Endodermal cell (in vitro differentiated cells): ENCODE measurements at places on chromosomes 7 and 10. TPM values are rescaled to one million over a fixed set of nuclear protein-coding genes. Genes with fewer than 3 reads are reported as not detected.

CLDN15 gene
- total RNA-seq = 6.7 and 7.1 TPM in 2 replicates

AOC1 gene
- not detected in 2 replicates for total RNA-seq

FAM241B gene
- total RNA-seq = 29.1 to 43.2 TPM (median 42.0 TPM) in 3 replicates

DLX6 gene
- total RNA-seq = 0.21 to 0.52 TPM in 2 of 3 replicates, not detected in the other

MKI67 gene
- 53.4 to 110 TPM (median 90.5 TPM) in 3 replicates for total RNA-seq

PSAP gene
- 521 to 549 TPM (median 528 TPM) in 3 replicates for total RNA-seq

SPDYE2 gene
- total RNA-seq = not detected in 3 replicates

CXCL12 gene
- total RNA-seq = 0.91 to 1.9 TPM (median 1.4 TPM) in 3 replicates

MACC1 gene
- total RNA-seq = 2.0 to 2.7 TPM (median 2.3 TPM) in 3 replicates

CRYGN gene
- total RNA-seq = 2.1 to 3.9 TPM (median 2.3 TPM) in 3 replicates

IFIT1B gene
- total RNA-seq = not detected in 3 replicates

DNA sequence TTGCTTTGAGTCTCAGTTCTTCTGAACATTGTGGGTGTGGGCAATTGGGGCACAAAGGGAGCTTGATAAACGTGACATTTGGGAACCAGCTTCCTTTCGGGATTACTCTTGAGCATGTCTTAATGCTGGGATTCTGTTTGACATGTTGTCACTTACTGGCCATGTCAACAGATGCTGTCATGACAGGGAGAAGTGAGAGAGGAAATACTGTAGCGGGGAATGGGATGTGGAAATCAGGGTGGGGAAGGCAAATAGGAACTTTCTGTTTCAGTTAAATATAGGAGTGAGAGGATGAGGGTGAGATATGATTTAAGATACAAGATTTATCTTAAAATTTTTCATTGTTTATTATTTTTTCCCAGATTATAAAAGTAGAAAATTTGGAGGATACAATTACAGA is 83.9 kb downstream of the SEC23IP start:
- no peaks in the 10 kb centered on the region for H3K4me1 ChIP-seq
- H3K27me3 ChIP-seq = no peaks in the 10 kb centered on the region
- no peaks in the 10 kb centered on the region for H3K36me3 ChIP-seq
- no peak overlapping the region for H3K27ac ChIP-seq

- H3K36me3 ChIP-seq = no peaks in the 10 kb centered on the region
- no peaks in the 10 kb centered on the region for H3K27me3 ChIP-seq
- peaks cover 6% of the 10 kb centered on the region for H3K4me1 ChIP-seq
- DNase-seq = peak; percentile 71
- H3K4me3 ChIP-seq = no peak overlapping the region
Observed at GRCh38 chr7:369476-370258, 79.7 kb downstream of the FOXL3 start.

DNA sequence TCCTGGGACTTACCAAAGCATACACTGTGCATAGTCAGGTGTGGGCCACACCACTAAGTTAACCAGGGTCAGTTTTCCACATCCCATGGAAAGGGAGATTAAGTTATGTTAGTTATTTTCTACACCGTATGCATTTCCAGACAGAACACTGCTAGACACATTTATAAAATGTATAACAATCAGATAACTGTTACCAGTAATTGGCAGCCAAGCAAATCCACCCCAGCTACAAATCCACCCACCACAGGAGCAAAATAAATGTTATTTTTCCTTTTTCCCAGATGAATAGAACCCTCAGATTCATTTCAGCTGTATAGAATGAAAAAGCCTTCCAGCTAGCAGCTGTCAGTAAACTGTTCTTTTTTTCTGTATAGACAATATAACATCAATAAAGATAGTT is 256.9 kb upstream of the FZD1 start:
- no peak overlapping the region for H3K4me3 ChIP-seq
- H3K36me3 ChIP-seq = no peaks in the 10 kb centered on the region
- no peaks in the 10 kb centered on the region for H3K27me3 ChIP-seq
- no peaks in the 10 kb centered on the region for H3K4me1 ChIP-seq
- DNase-seq = no peak

DNA sequence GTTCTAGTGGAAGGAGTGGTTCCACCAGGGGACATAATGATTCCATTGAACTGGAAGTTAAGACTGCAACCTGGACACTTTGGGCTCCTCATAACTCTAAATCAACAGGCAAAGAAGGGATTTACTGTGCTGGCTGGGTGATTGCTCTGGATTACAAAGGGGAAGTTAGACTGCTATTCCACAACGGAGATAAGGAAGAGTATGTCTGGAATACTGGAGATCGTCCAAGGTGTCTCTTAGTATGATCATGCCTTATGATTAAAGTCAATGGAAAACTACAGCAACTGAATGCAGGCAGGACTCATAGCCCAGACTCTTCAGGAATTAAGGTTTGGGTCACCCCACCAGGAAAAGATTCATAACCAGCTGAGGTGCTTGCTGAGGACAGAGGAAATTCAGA is 310.6 kb upstream of the MGMT start:
- no peaks in the 10 kb centered on the region for H3K27me3 ChIP-seq
- no peak for DNase-seq
- no peak overlapping the region for H3K27ac ChIP-seq
- H3K4me1 ChIP-seq = no peaks in the 10 kb centered on the region
- H3K4me3 ChIP-seq = no peak overlapping the region

GRCh38 chr10:6171881-6172695 is 30.6 kb upstream of the PFKFB3 start:
- H3K36me3 ChIP-seq = no peaks in the 10 kb centered on the region
- H3K4me3 ChIP-seq = no peak overlapping the region
- DNase-seq = no peak

GRCh38 chr10:77532068-77532467 is 105.5 kb downstream of the KCNMA1 start:
- H3K4me1 ChIP-seq = no peaks in the 10 kb centered on the region
- no peak overlapping the region for H3K27ac ChIP-seq
- H3K36me3 ChIP-seq = no peaks in the 10 kb centered on the region
- no peak for DNase-seq
- H3K27me3 ChIP-seq = no peaks in the 10 kb centered on the region
- no peak overlapping the region for H3K4me3 ChIP-seq

- DNase-seq = no peak
- H3K4me1 ChIP-seq = no peaks in the 10 kb centered on the region
- no peak overlapping the region for H3K4me3 ChIP-seq
- H3K36me3 ChIP-seq = no peaks in the 10 kb centered on the region
Observed at GRCh38 chr10:78658645-78659597, 409.8 kb upstream of the ZMIZ1 start.

GRCh38 chr7:47091141-47091540 is 490.8 kb downstream of the TNS3 start:
- H3K4me1 ChIP-seq = no peaks in the 10 kb centered on the region
- no peak overlapping the region for H3K27ac ChIP-seq

DNA sequence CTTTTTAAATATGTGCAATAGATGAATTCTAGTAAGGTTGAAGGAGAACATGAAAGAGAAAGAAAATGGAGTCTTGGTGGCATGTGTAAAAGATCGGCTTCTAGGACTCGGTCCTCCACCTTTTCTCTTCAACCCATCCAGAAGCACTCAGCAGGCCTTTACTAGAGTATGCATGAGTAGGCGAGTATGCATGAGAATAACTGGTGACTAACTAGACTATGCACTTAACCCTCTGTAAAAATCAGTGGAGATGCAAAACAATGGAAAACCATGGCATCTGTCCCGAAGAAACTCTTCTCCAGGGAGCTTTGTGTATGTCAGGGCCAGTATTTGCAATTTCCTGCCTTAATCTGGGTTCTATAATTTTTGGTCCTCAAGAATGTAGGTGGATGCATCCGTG is 40.0 kb upstream of the GRB10 start:
- DNase-seq = no peak
- H3K4me1 ChIP-seq = peaks cover 14% of the 10 kb centered on the region
- H3K27me3 ChIP-seq = no peaks in the 10 kb centered on the region
- H3K4me3 ChIP-seq = no peak overlapping the region
- no peak overlapping the region for H3K27ac ChIP-seq

DNA sequence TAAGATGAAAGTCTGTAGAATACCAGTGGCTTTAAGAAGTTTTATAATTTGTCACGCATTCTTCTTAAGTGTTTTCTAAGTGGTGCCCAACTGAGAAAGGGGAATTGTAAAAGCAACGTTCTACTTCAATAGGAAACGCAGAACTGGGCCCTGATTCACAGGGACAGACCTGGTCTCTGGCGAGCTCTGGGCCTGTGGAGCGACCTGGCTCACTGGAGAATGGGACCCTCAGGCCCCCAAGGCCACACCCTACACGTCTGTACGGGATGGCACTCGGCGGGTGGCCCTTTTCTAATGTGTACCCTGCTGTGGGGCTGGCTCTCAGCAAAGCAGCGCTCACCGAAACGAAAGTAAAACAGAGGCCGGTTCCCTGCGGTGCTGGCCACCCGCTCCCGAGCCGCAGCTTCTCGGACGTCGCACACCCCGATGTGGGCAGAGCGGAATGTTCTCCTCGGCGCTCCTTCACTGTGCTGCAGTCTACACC is 205.0 kb downstream of the DIP2C start:
- peaks cover 18% of the 10 kb centered on the region for H3K27me3 ChIP-seq
- peak; percentile 57 for DNase-seq
- H3K36me3 ChIP-seq = peaks cover 9% of the 10 kb centered on the region

- no peak overlapping the region for H3K27ac ChIP-seq
- peaks cover 6% of the 10 kb centered on the region for H3K36me3 ChIP-seq
- H3K4me3 ChIP-seq = no peak overlapping the region
- no peaks in the 10 kb centered on the region for H3K4me1 ChIP-seq
Observed at GRCh38 chr7:259191-259505, 30.8 kb upstream of the FOXL3 start.

DNA sequence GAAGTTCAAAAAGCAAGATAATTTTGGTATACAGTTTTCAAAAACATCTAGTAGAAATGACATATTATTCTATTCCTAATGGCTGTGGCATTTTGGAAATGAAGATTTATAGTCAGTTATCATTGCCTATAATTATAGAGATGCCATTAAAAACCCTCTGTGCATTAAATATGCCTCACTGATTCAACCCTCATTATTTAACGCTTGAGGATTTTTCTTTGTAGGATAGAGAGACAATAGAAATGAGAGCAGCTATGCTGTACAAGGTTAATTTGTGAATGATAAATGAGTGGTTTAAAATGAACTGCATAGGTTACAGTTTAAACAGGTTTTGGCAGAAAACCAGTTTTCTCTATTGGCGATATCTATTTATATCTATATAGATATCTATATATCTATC is 32.2 kb upstream of the SEMA3A start:
- no peak overlapping the region for H3K27ac ChIP-seq
- H3K36me3 ChIP-seq = no peaks in the 10 kb centered on the region
- no peak overlapping the region for H3K4me3 ChIP-seq
- H3K27me3 ChIP-seq = no peaks in the 10 kb centered on the region
- H3K4me1 ChIP-seq = no peaks in the 10 kb centered on the region
- no peak for DNase-seq

DNA sequence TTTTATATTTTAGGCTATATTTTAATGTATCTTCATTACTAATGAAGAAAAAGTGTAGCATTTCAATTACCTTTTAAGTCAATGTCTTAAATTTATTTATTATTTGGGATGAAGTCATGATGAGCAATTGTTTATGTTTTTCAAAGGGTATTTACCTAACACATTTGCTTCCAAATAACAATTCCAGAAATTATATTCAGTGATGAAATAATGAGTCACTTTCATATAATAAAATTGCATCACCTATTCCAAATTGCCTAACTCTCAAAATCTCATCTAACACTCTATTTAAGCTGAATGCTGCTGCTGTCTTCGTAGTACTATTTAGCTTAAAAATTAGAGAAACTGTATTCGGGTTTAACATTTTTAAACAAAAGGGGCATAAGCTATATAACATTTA is 97.7 kb downstream of the PRKG1 start:
- no peaks in the 10 kb centered on the region for H3K36me3 ChIP-seq
- H3K4me1 ChIP-seq = no peaks in the 10 kb centered on the region
- H3K27me3 ChIP-seq = no peaks in the 10 kb centered on the region
- DNase-seq = no peak
- H3K27ac ChIP-seq = no peak overlapping the region

GRCh38 chr10:30000802-30001571 is 58.4 kb downstream of the JCAD start:
- H3K4me1 ChIP-seq = no peaks in the 10 kb centered on the region
- no peak overlapping the region for H3K27ac ChIP-seq
- no peaks in the 10 kb centered on the region for H3K36me3 ChIP-seq
- DNase-seq = no peak

DNA sequence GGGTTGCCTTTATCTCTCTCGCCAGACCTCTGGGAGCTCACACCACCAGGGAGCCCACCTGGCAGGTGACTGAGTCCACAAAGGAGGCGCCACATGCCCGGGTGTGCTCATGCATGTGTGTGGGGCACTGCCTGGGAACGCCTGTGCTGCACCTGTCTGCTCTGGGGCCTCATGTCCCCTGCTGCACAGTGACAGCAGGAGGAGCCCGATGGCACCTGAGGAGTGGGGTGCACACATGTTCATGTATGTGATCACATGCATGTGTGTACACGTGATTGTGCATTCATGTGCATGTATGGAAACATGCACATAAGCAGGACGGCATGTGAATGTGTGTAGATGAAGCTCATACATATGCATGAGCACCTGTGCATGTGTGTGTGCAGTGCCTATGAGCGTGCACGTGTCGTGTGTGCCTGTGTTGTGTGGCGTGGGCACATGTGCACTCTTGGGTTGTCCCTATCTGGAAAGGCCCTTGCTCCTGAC is 22.0 kb downstream of the YKT6 start:
- no peak overlapping the region for H3K27ac ChIP-seq
- H3K27me3 ChIP-seq = no peaks in the 10 kb centered on the region
- no peak overlapping the region for H3K4me3 ChIP-seq
- H3K36me3 ChIP-seq = no peaks in the 10 kb centered on the region
- no peak for DNase-seq
- H3K4me1 ChIP-seq = no peaks in the 10 kb centered on the region

GRCh38 chr7:66296001-66296521 is 90.9 kb downstream of the TPST1 start:
- H3K4me1 ChIP-seq = no peaks in the 10 kb centered on the region
- H3K27ac ChIP-seq = no peak overlapping the region
- H3K27me3 ChIP-seq = no peaks in the 10 kb centered on the region

DNA sequence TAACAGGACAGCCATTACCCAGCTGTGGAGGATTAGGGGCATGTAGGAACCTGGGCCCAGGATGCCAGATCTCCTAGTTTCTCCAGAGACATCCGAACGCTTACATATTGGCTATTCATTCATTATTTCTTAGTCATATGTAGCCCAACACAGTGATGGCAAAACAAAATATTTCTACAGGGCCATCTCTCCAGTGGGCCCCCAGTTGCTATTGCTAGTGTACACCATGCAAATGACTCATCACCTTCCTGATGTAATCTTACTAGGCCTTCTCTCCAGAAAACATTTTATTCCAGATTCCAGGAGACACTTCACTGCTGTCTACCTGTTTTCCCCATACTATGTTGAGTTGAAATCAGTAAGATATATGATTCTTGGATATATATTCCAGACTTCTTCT is 201.7 kb downstream of the PLXDC2 start:
- H3K4me3 ChIP-seq = no peak overlapping the region
- H3K4me1 ChIP-seq = no peaks in the 10 kb centered on the region
- H3K36me3 ChIP-seq = no peaks in the 10 kb centered on the region
- no peak overlapping the region for H3K27ac ChIP-seq
